ENCODE measurements at places on chromosomes 3 and 15. TPM values are rescaled to one million over a fixed set of nuclear protein-coding genes. Genes with fewer than 3 reads are reported as not detected.

CTXN2 gene
- not detected for total RNA-seq

ITIH3 gene
- 0.55 TPM for total RNA-seq

DNA sequence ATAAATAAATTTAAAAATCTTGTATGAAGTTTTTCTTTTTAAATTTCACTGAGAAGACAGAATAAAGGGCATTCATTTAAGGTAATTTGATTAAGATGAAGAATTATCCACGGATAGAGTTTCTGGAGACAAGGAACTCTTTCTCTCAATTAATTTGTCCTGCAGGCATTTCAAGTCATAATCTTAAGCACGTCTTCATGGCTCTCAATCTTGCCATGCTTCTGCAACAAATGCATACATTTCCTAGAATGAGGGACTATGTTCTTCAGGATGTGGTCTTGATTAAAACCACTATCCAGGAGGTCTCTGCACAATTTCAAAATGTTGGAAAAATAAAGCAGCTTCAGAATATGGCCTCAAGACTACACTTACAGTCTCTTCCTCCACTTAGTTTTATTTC, 67.6 kb upstream of the LSAMP start:
- no peak for DNase-seq

SUCNR1 gene
- 0.30 TPM for total RNA-seq
